ENCODE measurements at places on chromosomes 6 and 20.
A peak's percentile ranks its signal among the peaks of the same experiment; 100 is the strongest.

DNA sequence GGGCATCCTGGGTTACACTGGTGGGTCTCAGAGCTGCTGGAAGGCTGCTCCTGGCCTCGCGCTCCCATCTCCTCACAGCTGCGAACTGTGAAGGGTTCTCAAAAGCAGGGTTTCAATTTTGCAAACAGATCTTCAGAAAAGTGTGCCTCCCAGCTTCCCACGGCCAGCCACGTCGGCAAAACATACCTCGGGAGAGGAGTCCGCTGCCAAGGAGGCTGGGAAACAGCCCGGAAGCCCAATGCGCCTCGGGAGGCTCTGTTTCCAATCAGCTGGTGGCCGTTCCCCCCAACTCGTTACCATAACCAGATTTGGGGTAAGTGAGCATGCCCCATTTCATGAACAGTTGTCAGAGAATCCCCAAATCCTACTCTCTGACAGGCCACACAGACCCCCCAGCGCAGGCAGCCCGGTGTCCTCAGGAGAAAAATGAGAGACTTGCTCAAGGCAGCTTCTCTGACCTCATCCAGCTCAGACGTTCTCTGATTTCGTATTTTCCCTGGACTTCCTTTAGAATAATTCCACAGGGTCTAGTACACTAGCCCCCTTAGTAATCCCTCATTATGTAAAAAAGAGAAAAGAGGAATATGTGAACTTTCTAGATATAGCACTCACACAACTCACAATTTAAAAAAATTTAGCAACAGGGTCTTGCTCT, 98.4 kb downstream of the SNX5 start:
- no peak for DNase-seq

DNA sequence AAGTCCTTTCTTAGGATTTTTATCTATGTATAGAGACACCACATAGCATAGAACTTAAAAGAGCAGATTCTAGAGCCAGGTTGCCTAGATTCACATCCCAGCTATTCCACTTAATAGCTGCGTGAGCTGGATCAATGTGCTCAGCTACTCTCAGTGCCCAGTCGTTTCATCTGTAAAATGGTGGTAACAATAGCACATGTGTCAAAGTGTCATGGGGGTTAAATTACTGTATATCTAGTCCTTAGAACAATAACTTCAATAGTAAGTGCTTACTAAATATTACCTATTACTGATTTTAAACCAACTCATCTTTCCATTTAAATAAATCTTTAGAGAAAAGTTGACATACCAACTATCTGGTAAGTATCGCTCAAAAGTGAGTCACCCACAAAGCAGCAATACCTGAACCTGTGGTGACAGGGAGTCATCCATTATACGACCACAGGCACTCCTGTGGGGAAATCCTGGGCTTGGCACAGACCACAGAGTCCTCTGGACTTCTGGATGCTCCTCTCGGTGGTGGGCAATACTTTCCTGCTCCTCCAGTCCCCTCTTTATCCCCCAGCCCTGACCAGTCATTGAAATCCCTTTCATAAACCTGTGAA, 154.8 kb downstream of the PDSS2 start:
- peak; percentile 63 for DNase-seq

GRCh38 chr20:50868509-50869495, 62.4 kb downstream of the ADNP start:
- no peak for DNase-seq

GRCh38 chr20:62694868-62695267, 13.8 kb upstream of the NTSR1 start:
- no peak for DNase-seq
